ENCODE measurements at places on chromosomes 5 and 9. TPM values are rescaled to one million over a fixed set of nuclear protein-coding genes. Genes with fewer than 3 reads are reported as not detected.

DNA sequence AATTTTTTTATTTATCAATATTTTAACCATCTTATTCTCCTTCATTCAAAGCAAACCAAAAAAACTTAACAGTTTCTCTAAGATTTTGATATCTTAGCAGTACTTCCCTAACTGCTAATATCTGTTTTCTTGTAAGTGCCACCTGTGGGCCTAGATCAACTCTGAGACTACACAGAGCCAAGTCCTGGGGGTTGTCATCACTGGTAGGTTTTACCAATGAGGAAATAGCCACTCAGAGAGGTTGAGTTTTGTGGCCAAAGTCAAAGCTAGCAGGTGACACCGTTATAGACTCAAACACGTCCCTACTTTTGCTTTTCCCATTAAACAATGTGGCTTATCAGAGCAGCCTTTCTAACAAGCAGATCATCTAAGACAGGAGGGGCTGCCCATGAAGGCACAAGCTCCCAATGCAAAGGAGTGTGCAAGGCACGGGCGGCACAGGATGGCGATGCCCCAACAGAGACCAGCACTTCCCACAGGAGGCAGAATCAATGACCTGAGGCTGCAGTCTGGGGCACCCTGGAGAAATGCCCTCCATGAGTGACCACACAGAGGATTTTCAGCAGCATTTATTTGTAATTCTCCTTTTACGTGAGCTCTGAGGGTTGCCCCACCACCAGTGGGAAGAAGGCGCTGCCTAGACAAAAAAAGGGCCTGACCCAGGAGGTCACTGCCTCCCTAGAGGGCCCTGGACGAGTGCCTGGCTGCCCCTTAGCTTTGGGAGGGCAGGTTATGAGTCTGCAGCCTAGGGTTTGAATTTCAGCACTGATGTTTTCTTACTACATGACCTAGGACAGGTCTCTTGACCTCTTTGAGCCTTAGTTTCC, 7.4 kb downstream of the TBC1D2 start:
- H3K4me1 ChIP-seq = peaks cover 38% of the 10 kb centered on the region
- H3K36me3 ChIP-seq = no peaks in the 10 kb centered on the region
- no peaks in the 10 kb centered on the region for H3K27me3 ChIP-seq
- DNase-seq = no peak

Gene IRX2
- total RNA-seq = 32.6 TPM

Gene EXOSC2
- 54.4 TPM for total RNA-seq

DNA sequence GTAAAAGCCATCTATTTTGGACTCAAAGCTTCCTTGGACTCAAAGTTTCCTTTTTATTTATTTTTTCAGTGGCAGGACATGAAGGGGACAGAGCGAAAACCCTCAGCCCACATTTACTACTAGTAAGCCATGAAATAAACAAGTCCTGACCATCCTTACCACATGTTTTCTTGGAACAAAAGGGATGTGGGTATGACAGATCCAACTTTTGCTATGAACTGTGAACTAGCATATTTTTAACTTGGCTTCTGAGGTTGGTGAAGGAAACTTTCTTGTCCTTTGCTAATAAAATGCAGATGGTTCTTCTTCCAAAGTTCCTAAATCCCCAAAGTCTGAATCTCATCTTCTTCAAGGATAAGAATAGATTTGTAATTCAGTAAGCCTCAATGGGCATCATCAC, 122.7 kb upstream of the TNC start:
- no peaks in the 10 kb centered on the region for H3K36me3 ChIP-seq
- no peak for DNase-seq
- H3K4me1 ChIP-seq = peaks cover under 1% of the 10 kb centered on the region
- H3K27me3 ChIP-seq = peaks cover 5% of the 10 kb centered on the region
- no peak overlapping the region for H3K27ac ChIP-seq

GRCh38 chr5:52864884-52865283, 77.2 kb downstream of the ITGA1 start:
- H3K36me3 ChIP-seq = no peaks in the 10 kb centered on the region
- no peak overlapping the region for H3K4me3 ChIP-seq
- no peaks in the 10 kb centered on the region for H3K27me3 ChIP-seq
- no peak for DNase-seq
- peaks cover 15% of the 10 kb centered on the region for H3K4me1 ChIP-seq
- no peak overlapping the region for H3K27ac ChIP-seq
